ENCODE measurements at places on chromosomes 2 and 18.

GRCh38 chr18:61719671-61720070 is 173.1 kb downstream of the RNF152 start:
- DNase-seq, result no peak

- DNase-seq, result no peak
Measured at GRCh38 chr18:60471652-60472051, 99.1 kb upstream of the MC4R start.

- no peak for DNase-seq
Measured at GRCh38 chr2:65227020-65227455, 593 bp upstream of the ACTR2 start.

GRCh38 chr18:12645751-12646203 is 12.1 kb downstream of the SPIRE1 start:
- DNase-seq, result no peak
